Fibroblast of villous mesenchyme (primary cell): ENCODE measurements at places on chromosomes 12 and 14. TPM values are rescaled to one million over a fixed set of nuclear protein-coding genes. Genes with fewer than 3 reads are reported as not detected.

GRCh38 chr12:49609059-49609874, 3.8 kb upstream of the FAM186B start:
- no peak for DNase-seq

GRCh38 chr12:70255311-70255710, 12.1 kb downstream of the CNOT2 start:
- DNase-seq, result no peak

- no peak for DNase-seq
These were observed 199.0 kb downstream of the DUSP6 start for GRCh38 chr12:89153341-89153740.

DNA sequence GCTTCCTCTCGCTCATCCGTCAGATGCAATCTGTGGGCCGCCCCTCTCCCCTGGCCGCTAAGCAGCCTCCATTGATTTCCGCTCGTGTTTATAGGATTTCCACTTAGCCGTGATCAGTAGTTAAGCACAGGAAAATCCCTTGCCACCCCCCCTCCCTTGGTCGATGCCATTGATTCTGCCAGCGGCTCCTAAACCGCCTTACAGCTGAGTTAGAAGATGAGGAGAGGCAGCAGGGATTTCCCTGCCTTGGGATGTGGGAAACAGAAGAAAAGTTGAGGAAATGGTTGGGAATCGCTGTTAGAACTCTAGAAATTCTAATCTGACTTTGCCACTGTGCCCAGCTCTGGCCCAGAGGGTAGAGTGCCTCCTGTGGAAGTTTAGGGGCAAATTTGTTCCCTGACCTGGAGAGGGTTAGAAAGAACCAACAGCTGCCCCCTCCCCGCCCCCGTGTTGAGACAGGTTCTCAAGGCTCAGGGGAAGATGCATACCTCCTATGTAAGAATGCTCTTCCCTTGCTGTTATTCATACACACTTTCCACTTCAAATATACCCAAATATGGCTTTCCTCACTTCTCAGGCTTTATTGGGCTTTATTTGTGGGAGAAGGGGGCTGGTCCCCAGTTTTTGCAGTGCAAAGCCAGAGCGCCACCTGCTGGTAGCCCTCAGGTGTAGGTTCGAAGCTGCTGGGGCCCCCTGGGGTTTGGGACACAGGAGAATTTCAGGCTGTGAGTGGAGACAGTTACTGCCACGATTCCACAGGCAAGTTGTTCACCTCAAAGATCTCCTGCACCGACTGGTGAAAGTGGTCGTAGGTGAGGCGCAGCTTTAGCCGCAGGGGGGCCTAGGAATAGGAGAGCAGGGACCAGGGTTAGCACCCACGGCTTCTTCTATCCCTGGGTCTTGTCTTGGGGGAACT, 3.2 kb downstream of the THTPA start:
- DNase-seq, result peak; percentile 49

TWF1 gene
- 159 and 224 TPM in 2 replicates for total RNA-seq

TRIP11 gene
- 28.7 and 45.3 TPM in 2 replicates for total RNA-seq

DNA sequence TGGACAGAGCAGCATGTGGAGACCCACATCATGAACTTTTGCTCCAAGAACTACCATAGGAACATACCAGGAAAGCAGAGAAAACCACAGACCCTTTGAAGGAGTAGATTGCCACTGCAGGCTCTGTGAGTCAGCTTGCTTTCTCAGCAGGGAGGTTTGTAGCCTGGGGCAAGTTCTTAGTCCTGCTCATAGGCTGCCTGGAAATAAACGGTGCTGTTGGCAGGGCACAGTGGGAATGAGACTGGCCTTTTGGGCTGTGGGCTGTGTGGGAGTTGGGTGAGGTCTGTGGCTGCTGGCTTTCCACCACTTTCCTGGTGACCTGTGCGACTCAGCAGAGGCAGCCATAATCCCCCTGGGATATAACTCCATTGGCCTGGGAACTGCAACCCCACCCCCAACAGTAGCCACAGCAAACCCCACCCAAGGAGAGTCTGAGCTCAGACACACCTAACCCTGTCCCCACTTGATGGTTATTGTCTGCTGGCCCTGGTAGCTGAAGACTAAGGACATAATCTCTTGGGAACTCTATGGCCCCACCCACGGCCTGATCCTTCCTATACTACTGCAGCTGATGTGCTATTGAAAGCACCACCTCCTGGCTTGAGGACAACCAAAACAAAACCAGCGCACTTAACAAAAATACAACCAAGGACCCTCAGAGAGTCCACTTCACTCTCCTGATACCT, 192.1 kb upstream of the GARIN6 start:
- DNase-seq, result peak; percentile 38

CLEC2B gene
- total RNA-seq, result 40.6 and 47.9 TPM in 2 replicates

- no peak for DNase-seq
These were observed 210.3 kb downstream of the IPO8 start for GRCh38 chr12:30485230-30485890.

- DNase-seq, result no peak
These were observed 61.0 kb upstream of the PELI2 start for GRCh38 chr14:56057071-56057741.

GDF3 gene
- total RNA-seq, result not detected in 2 replicates

GRCh38 chr12:24462946-24463345, 486.0 kb downstream of the BCAT1 start:
- DNase-seq, result no peak

- no peak for DNase-seq
These were observed 76.4 kb downstream of the GPATCH2L start for GRCh38 chr14:76228138-76228537.

DNA sequence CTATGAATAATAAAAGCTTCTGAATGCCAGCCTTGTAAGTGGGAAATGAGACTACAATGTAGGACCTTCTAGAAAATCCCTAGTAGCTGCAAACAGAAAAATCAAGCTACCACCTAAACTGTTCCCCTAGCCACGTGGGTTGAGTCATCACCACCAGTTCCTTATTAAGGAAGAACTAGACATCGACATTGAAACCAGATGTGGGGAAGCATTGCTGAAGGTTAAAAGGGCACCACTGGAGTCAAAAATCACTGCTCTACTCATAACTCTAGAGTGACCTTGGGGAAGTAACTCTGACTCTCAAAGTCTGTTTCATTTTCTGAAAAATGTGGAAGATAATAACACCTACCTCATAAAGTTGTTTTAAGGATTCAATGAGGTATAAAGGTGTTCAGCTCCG, 9.4 kb upstream of the CNIH1 start:
- DNase-seq, result peak; percentile 83

GRCh38 chr14:64434528-64434927, 30.8 kb upstream of the AKAP5 start:
- peak; percentile 70 for DNase-seq

DNA sequence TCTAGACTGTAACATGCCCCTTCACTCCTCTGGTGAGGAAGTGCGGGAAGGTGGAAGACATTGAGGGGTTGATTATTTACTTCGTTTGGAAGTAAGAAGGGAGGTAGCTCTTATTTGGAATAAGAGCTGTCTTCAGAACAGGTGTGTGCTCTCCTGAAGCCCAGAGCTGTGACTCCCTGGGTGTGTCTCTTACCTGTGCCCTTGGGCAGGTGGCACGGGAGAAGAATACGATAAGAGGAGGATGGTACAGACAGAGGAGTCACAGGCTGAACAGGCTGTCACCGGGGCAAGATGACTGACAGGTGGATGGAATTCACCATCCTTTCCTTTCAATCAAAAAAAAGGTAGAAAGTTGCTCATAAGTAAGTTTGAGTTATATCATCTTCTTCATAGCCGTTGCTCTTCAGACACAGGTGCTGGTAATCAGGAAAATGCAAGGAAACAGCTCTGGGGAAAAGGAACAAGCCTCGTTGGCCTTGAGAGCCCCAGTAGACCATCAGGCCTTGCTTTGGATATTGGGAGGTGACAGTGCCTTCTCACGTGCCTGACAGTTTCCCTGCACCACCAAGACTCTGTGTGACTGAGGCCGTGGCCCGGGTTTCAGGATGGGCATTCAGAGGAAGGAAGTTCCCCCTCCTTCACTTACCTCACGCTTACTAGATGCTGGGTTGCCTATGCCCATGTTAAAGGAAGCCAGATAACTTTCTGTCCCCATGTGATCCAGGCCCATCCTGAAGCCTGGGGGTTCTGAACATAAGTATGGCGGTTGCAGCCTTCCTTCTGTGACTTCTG, 120.4 kb downstream of the ETV6 start:
- DNase-seq, result no peak

GRCh38 chr14:35366056-35366451, 38.5 kb downstream of the NFKBIA start:
- no peak for DNase-seq
